ENCODE measurements at places on chromosomes 6 and 20.

- no peak for DNase-seq
Measured at GRCh38 chr6:84731901-84732300, 32.5 kb downstream of the TBX18 start.

GRCh38 chr20:59525500-59526241 lies 78.7 kb upstream of the PHACTR3 start:
- DNase-seq = peak; percentile 36

DNA sequence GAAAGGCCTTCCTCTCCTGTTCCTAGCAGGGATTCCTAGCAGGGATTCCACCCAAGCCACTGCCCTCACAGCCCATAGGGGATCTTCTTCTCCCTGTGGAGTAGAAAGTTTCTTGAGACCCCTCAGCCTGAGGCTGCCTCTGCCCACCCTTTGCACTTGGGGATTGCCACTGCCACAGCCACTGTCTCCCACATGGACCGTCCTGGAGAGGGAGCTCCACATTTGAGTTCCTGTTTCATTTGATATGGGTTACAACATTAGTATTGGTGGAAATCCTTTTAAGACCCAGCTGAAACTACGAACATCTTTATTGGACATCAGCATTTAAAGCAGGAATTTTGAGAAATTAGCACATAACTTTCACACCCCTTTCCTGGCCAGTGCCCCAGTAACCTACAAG lies 25.6 kb downstream of the HLA-G start:
- no peak for DNase-seq

DNA sequence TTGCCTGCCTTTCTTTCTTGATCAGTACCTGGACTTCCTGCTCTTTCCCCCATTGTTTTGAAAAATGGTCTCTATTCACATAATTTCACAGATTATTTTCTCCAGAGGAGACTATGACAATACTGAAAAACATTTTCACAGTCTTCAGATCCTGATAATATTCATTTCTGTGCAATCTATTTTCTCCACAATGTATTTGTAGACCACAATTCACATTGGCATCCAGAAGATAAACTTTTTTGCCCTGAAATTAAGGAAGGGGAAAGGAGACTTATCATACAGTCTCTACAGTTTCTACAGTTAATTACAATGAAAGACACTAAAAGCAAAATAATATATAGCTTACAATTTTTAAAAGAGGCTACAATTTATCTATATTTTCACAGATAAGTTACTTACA lies 18.4 kb downstream of the LCA5 start:
- no peak for DNase-seq

- DNase-seq = no peak
Measured at GRCh38 chr20:63138855-63139341, 77.0 kb downstream of the YTHDF1 start.

DNA sequence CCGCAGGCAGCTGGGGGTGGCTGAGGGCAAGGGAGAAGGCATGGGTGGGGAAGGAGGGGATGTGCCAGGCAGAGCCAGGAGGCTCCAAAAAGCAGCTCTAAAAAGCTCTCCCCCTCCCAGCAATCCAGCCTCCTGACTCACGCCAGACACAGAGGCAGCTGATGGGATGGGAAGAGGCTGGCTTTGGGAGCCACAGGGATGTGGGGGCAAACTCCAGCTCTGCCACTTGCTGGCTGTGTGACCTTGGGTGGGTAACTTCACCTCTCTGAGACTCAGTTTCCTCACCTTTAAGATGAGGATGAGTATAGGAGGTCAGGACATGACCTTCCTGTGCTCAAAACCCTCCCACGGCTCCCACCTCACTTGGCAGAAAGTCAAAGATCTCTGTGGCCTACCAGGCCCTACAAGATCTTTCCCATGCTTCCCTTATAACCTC lies 148.9 kb downstream of the CEBPB start:
- DNase-seq = no peak

- DNase-seq = no peak
Measured at GRCh38 chr20:61405007-61405406, 152.9 kb downstream of the CDH4 start.
